Motor neuron (in vitro differentiated cells): ENCODE measurements at places on chromosomes 13 and 19. TPM values are rescaled to one million over a fixed set of nuclear protein-coding genes. Genes with fewer than 3 reads are reported as not detected.

CPAMD8 gene
- 1.0 and 1.8 TPM in 2 replicates for total RNA-seq

GRCh38 chr13:30861163-30861562 lies 44.9 kb upstream of the MEDAG start:
- no peak for ATAC-seq

GRCh38 chr19:17778251-17778967 lies 16.5 kb upstream of the B3GNT3 start:
- peak; percentile 87 for ATAC-seq

- no peak for ATAC-seq
Measured at GRCh38 chr19:43502419-43502976, 2.0 kb downstream of the PHLDB3 start.

CYP4F8 gene
- 0.53 and 0.84 TPM in 2 replicates for total RNA-seq

DNA sequence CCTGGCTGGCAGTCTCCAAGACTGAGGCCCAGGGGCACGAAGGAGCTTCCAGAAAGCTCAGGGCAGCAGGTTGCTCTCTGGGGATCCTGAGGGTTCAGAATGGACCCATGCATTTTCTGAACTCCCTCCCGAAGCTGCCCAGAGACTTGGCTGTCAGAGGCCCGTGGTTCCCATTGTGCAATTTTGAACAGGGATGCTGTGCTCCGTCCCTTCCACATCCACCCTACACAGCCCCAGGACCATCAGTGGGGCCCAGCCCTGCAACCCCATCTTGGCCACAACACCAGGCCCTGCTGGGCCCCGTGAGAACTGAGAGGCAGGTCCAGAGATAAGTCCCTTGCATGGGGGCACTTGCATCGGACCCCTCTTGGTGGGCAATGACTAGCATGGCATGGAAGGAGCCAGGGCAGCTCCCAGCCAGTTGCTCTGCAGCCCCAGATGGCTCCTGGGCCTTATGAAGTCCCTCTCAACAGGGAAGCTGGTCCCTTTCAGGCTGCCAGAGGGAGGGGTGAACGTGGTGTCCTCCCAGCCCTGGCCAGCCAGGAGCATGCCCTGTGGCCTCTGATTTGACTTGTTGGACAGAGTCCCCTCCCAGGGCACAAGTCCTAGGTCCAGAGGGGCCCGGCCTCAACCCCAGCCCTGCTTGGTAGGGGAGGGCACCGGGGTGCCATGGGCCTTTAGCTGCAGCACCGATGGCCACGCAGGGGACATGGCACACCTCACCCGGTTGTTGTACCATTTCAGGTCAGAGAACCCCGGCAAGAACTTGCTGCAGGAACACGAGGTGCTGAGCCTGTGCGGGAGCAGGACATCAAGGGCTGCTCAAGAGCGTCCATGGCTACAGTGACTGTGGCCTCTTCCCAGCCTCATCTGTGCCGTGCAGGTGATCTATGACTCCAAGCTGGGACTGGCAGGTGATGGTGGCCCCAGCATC lies 17.3 kb upstream of the ZNF14 start:
- ATAC-seq: no peak

GRCh38 chr13:41978007-41978406 lies 17.1 kb upstream of the VWA8 start:
- ATAC-seq: no peak

DNA sequence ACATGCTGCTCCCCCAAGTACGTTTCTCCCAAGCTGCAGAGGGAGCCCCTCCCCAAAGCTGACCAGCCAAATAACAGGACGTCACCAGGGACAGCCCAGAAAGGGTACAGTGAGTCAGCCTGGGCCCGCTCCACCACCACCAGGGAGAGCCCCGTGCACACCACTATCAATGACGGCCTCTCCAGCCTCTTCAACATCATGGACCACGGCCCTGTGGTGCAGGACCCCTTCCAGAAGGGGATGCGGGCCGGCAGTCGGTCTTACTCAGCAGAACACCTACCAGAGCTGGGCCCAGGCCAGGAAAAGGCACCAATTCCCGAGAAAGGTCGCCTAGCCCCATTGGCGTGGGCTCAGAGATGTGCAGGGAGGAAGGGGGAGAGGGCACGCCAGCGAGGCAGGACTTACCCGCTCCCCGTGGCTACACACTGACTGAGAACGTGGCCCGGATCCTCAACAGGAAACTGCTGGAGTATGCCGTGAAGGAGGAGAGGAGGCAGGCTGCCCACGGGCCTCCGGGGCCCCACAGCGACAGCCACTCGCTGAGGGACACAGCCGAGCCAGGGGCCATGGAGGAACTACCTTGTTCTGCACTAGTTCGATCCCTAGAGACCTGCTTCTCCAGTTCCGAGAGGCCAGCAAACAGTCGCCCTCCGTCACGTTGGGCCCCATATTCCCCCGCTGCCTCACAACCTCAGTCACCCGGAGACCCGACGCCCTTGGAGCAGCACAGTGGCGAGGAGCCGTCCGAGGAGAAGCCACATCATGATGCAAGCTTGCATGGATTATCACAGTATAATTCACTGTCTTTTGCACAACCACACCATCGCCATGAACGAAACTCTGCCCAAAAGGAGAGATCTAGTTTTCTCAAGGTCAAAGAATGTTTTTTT lies 815.9 kb upstream of the KLHL1 start:
- ATAC-seq: no peak

DNA sequence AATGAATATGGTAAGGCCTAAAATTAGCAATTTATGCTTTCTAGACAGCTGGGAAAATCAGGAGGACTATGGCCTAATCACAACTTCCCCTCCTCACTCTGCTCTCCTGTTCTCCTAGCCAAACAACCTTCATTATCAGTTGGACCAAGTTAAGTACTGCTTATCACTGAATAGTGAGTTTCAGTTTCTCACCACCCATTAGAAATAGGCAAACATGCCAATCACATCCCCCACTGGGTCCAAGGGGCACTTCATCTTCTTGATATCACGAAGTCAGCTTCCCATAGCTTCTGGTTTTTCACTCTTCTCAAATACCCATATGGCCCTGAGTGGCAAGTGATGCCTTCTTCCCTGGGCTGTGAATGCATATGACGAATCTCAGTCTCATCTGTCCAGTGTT lies 689.6 kb downstream of the SLITRK5 start:
- ATAC-seq: no peak

- ATAC-seq: peak; percentile 9
Measured at GRCh38 chr19:1183543-1184172, 9.6 kb upstream of the SBNO2 start.

GRCh38 chr13:97076898-97077297 lies 82.6 kb upstream of the OXGR1 start:
- no peak for ATAC-seq

DNA sequence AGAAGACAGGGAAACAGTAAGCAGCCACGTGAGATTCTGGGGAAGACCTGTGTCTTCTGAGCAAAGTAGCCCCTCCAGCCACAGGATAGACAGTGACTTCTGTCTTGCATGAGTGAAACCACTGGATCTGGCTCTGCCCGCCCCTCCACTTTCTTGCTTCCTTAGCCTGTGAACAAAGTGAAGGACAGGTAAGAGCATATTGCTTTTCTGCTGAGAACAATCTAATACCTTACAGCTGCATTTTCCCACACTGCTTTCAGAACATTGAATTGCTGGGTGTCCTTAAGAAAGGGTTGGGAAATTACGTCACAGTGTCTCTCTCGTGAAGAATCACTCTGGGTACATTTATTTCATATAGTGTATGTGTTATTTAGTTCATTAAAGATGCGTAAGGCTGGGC lies 11.1 kb downstream of the SLC25A15 start:
- no peak for ATAC-seq

DNA sequence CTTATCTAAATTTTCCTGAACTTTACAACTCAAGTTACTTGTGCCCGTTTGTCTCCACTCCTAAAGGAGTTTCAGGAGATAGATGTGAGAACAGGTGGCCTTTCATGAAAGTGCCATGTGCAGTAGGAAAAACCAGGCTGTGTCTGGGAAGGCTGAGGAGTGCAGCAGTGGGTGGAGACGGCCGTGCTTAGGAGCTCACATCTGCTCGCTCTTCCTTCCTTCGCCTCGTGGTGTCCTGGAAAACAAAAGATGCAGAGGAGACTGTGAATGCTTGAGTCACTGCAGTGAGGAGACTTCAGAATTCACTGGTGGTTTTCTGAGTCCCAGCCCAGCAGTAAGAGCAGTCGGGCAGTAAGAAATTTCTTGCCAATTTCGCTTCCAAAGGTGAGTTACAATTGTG lies 138.4 kb upstream of the RNF113B start:
- no peak for ATAC-seq

DNA sequence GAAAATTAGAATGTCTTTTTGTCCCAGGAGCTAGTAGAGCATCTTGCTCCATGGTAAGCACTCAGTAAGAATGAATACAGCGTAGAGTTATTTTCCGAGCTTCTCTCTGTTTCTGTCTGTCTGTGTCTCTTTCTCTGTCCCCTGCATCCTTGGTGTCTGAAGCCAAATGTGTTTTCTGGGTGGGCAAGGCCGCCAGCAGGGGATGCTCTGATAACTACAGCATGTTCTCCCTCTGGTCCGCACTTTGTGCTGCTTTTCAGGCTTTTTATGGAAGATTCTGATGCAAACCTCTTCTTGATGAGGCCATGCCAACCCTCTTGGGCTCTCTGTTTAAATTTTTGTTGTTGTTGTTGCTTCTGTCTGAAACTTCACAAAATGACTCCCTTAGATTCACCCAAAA lies 142.8 kb upstream of the UBL3 start:
- ATAC-seq: no peak

- no peak for ATAC-seq
Measured at GRCh38 chr19:52291781-52292180, 5.2 kb upstream of the ZNF480 start.

TSSK6 gene
- 1.5 and 2.1 TPM in 2 replicates for total RNA-seq

TIMM44 gene
- total RNA-seq: 38.7 and 48.8 TPM in 2 replicates

DNA sequence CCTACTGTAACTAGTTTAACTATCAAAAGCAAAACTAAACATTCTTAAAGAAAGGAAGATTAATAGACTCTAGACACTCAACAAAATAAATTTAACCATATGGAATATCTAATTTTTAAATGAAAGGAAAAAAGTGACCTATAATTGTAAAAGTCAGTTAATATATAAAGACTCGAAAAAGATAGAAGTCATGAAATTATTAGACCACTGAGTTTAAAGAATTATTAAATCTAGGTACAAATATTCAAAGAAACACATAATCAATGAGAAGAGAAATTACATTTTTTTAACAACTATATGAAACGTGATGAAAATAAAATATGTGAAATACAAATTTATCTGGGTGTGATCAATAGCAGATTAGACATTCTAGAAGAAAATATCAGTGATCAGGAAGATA lies 706.8 kb upstream of the PCDH20 start:
- no peak for ATAC-seq

CEACAM8 gene
- total RNA-seq: 0.56 TPM in 2 replicates

- ATAC-seq: peak; percentile 96
Measured at GRCh38 chr19:31054430-31054829, 294.8 kb downstream of the TSHZ3 start.

GRCh38 chr19:33688171-33688992 lies 66.6 kb downstream of the CHST8 start:
- no peak for ATAC-seq

COLGALT1 gene
- 23.9 and 25.1 TPM in 2 replicates for total RNA-seq

GRCh38 chr13:72258340-72258981 lies 391.5 kb upstream of the DACH1 start:
- ATAC-seq: no peak

NTF4 gene
- total RNA-seq: 1.0 TPM in 1 of 2 replicates, not detected in the other

MCEMP1 gene
- 0.39 TPM in 1 of 2 replicates, not detected in the other for total RNA-seq

MUC16 gene
- total RNA-seq: 0.05 and 0.10 TPM in 2 replicates

DNA sequence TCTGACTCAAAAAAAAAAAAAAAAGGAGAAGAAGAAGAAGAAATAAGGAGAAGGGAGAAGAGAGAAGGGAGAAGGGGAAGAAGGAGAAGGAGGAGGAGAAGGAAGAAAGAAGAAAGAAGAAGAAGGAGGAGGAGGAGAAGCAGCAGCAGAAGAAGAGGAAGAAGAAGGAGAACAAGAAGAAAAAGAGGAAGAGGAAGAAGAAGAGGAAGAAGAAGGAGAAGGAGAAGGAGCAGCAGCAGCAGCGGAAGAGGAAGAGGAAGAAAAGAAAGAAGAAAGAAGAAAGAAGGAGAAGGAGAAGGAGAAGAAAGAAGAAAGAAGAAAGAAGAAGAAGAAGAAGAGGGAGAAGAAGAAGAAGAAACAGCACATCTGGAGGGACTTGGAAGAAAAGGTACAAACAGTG lies 4.1 kb upstream of the CNN1 start:
- no peak for ATAC-seq

CEBPA gene
- 2.0 and 2.7 TPM in 2 replicates for total RNA-seq

DNA sequence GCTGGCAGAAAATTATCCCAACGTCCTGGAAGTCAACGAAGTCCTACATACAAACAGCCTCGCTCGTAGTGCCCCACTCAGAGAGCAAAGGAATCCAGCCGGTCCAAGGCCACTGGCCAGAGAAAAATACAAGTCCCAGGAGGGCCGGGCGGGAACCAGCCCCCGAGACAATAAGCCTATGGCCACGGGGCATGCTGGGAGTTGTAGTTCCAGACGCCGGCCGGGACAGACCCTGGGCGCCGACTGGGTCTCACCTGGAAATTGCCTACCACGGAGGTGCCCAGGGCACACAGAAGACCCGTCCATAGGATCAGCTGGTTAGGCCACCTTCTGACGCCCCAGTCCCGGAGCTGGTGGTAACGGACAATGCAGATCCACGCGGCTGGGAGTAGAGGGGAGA lies 5.4 kb downstream of the TMEM150B start:
- peak; percentile 84 for ATAC-seq
